ENCODE measurements at places on chromosomes 4 and X.

DNA sequence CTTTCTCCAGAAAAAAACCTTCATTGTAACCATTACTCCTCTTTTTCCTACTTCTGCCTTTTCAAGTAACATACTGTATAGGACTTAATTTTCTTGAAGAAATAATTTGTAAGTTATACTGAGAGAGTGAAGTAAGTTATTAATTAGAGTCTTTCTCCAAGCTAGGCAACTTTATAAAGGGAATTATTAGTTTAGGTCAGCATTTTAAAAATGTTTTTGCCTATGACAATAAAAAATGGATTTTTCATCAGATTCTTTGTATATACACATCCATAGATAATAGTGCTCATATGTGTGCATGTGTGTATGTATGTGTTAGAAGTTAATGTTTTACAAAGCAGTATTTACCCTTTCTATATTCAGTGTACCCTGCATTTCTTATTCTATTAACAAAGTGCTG is 10.4 kb upstream of the NUDT6 start:
- DNase-seq: no peak

DNA sequence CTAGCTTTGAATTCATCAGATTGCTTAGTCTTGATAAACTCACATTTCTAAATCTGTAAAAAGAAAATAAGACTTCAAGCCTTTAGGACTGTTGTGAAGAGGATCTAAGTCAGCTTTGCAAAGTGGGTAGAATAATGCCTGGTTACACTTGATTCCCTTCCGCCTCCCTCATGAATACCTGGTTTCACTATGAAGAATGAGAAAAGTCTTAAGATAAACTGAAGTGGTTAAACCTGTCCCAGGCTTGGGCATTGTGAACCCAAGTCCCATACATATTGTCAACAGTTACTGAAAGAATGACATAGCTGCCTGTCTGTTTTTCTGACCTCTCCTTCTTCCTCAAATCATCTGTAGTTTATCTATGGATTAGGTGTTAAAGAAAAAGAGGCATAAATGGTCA is 16.7 kb upstream of the GBA3 start:
- no peak for DNase-seq

- DNase-seq: no peak
These were observed 179.9 kb downstream of the AR start for GRCh38 chrX:67723580-67724351.

DNA sequence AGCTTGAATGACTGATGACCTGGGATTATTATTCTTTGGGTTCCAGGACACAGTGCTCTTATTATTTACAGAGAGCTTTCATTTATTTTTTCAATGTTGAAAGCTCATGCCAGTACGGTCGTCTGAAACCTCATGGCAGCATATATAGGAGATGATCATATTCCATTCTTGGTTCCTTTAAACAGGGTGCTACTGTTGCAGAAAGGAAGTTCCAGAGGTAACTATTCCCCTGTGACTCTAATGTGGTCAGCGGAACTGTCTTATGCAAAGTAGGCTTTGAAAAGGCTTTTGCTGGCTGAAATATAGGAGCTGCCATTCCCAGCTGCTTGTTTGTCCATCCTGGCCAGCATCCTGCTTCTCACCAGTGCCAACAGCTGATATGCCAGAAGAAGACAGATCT is 208.3 kb upstream of the LEF1 start:
- DNase-seq: no peak

DNA sequence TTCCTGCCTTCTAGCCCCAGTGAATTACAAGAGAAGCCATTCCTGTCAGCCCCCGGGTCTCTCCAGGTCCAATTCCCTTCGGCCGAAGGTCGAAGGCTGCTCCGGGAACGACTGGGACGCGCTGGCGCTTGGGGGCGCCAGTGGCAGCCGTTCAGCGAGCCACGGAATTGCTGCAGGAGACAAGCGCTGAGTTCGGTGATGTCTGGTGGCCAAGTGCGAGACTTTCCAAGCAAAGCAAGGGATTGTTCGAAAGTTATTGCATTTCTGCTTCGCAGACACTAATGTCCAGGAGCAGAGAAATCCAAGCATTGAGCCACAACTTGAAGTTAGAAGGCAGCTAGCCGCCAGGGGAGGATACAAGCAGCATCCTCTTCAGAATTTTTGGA is 1.1 kb upstream of the DKK2 start:
- DNase-seq: no peak

- DNase-seq: no peak
These were observed 27.7 kb downstream of the METTL14 start for GRCh38 chr4:118712872-118713271.

DNA sequence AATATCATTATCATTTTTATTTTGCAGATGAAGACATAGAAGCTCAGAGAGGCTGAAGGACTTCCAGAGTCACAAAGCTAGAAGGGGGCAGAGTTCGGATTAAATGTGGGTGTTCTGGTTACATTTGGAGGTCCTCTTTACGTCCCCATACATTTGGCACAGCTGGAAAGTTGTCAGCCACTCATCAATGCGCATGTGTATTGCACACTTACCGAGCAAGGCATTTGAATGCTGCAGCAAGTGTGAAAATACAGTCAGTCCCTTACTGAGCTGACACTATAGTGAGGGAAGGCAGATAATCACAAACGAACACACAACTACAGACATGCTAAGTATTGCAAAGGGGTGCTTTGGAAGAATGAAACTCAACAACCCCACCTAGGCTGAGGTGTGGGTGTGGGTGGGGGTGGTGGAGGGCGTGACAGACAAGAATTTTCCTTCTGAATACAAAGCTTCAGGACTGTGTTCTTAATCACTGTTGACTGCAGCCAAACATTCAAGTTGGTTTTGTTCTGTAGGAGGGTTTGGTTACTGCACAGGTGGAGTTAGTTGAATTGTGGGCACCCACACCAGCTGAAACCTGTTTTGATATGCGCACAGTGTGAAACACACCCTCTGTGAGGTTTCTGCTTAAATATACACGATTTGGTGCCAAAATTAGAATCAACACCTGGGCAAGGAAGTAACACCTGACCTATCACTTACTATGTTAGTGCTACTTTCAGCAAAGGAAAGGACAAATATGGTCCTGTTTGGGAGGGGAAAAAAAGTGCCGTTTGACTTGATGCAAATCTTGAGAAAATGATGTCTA is 72.4 kb downstream of the COQ2 start:
- no peak for DNase-seq

GRCh38 chr4:72006586-72006985 is 25.2 kb upstream of the NPFFR2 start:
- no peak for DNase-seq

GRCh38 chr4:10085386-10085785 is 31.2 kb downstream of the WDR1 start:
- no peak for DNase-seq

DNA sequence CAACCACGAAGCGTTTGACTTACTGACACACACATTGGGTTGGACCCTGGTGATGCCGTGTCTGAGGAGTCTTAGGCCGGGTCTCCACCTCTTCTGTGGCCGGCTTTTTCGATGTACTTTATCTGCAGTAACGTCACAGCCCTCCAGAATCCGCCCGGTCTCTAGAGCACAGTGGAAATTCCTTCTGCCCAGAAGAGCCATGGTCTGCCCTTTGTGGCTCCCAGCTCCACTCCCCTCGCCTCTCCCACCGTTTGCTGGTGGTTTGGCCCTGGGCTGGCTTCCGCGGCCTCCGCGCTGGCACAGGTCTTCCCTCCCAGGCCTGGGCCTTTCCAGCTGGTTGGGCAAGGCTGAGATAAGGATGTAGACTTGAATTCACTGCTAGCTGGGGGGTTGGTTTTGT is 4.3 kb downstream of the MAEA start:
- DNase-seq: no peak

DNA sequence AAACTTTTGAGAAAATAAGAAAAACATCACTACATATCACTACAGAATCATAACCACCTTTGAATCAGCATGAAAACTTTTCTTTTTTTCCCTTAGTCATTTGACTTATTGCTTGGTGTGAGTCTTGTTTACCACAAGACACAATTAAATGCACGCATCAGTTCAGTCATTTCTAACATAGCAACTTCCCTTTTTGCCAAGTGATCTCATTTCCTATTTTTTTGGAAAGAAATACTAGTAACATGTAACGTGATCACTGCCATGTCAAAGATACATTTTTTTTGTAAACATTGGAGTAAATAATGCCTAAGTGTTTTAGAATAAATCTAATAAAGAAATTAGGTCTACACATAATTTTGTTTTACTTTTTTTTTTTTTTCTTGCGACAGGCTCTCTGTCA is 5.1 kb upstream of the CXCL8 start:
- DNase-seq: no peak

- peak; percentile 63 for DNase-seq
These were observed 47.0 kb upstream of the FAT1 start for GRCh38 chr4:186770481-186771175.

DNA sequence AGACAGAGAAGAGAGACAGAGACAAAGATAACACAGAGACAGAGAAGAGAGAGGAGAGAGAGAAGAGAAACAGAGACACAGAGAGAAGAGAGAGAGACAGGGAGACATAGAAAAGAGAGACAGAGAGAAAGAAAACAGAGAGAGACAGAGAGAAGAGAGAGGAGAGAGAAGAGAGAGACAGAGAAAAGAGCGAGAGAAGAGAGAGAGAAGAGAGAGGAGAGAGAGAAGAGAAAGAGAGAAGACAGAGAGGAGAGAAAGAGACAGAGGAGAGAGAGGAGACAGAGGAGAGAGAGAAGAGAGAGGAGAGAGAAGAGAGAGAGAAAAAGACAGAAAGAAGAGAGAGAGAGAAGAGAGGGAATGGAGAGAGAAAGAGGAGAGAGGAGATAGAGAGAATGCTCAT is 601.1 kb upstream of the PRKX start:
- DNase-seq: no peak

DNA sequence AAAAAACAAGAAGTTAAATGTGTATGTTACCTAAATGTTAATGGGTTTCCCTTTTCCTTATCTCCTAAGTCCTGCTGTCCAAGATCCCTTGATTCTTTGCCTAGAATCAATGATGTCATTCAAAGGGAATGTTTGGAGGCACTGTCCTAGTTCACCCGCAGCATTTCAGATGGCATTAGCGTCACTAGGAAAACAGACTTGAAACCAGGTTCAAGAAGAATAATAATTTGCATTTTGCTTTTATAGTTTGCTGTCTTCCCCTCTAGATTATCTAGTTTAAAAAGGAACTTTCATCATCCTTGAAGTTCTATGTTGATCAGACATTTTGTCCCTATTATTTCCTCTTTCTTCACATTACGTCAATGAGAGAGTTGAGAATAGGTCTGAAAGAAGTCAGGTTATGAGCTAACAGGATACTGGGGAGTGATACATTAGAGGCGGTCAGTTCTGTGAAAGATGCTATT is 234.1 kb upstream of the PGRMC2 start:
- no peak for DNase-seq

- no peak for DNase-seq
These were observed 67.5 kb downstream of the NEUROG2 start for GRCh38 chr4:112448306-112449132.

DNA sequence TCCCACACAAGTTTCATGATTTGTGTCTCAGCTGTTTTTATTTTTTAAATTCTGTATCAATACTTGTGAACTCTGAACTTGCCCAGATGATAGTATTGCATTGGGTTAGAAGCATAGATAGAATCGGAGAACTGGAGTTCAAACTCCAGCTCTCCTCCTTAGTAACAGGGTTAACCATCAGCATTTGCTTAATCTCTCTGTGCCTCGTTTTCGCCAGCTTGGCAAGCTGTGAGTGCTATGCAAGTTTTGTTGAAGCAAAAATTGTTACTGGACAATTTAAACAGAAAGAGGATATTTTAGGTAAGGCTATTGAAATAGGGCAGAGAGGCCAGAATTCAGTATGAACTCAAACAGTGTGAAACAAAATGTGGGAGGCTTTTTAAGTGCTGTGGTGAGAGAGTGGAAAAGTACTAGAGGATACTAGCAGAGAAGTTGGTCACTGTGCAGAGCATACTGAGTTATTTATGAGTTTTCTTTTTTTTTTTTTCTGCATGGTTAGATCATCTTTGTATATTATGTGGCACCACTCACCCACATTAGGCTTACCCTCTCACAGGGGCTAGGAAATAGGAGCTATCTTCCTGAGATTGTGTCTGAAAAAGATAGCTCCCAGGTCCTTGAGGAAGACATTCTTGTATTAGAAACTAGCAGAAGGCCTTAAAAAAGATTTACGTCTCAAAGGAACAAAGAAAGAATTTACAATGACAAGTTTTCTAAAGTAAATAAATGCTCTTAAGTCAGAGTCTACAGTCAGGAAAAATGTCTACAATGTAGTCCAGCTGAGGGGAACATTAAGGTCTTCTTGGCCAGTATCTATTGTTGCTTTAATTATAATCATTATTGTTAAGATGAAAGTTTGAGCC is 1126.6 kb downstream of the FAT4 start:
- no peak for DNase-seq

DNA sequence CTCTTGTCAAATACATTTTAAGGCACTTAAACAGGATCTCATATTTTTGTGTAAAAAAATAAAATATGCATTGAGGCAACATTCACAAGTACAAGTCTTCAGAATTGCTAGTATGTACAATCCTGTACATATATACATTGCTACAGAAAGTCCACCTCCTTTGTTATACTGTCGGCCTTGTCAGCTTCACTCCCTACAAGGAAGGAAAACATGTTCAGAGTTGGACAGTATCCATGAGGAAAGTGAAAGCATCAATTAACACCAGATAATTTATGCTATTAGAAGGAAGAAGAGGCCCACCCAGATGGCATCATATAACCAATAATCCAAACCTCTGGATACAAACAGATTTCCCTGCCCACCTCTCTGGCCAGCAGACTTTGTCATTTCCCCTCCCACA is 42.0 kb downstream of the REELD1 start:
- no peak for DNase-seq

DNA sequence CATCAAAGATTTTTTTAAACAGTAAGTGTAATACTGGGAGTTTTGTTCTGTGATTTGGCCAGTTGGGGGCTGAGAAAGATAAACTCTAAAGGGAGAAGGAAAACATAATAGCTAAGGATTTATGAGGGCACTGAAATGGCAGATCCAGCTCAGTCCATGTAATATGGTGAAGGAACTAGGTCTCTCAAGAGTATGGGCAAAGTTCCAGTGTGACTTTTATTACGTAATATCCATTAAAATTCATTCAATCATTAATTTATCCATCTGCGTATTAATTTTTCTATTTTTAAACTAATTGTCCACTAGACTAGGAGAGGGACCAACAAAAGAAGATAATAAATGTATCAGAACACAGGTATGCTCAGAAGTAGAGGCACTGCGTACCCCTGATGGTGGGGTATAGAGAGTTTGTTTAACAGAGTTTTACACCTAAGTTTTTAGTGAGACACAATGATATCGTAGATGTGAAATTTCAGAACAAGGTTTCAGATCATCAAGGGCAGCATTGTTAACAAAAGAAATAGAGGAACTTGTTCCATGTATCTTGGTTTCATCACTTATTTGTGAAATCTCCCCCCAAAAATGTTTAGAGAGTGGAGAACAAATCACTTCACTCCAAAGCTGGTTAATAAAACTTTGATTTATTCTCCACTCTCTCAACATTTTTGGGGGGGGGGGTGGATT is 351.1 kb downstream of the GRXCR1 start:
- no peak for DNase-seq

DNA sequence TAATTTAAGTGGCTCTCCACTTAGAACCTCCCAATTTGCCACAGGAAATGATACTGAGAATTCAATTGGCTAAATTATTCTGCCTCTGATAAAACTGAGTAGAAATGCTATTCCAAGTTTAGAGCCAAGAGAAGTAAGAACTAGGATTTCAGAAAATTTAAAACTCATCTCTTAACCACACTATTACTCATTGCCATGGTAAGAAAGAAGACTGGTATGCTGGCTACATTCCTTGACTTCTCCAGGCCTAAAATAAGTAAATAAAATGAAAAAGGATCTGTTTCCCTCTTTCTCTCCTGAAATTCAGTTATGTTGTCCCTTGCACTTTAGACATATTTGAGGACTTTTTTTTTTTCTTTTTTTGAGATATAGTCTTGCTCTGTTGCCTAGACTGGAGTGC is 23.3 kb downstream of the ZNF280C start:
- peak; percentile 54 for DNase-seq

GRCh38 chrX:138754861-138755260 is 43.3 kb upstream of the FGF13 start:
- DNase-seq: no peak
